Psoas muscle (tissue), 8 donors: ENCODE measurements at places on chromosomes 12 and 14. TPM values are rescaled to one million over a fixed set of nuclear protein-coding genes. Genes with fewer than 3 reads are reported as not detected.

The KIF5A gene
- total RNA-seq, result 0.14 TPM

The PRB2 gene
- total RNA-seq, result not detected

GRCh38 chr12:45547822-45548221 lies 181.7 kb upstream of the ARID2 start:
- no peak for DNase-seq

GRCh38 chr12:104049903-104050356 lies at the start of gene GLT8D2:
Gene GLT8D2 (minus strand): TSS chr12:104050187. CDS start chr12:104019648, 30,539 bp downstream.
- peak; percentile 76 for DNase-seq

DNA sequence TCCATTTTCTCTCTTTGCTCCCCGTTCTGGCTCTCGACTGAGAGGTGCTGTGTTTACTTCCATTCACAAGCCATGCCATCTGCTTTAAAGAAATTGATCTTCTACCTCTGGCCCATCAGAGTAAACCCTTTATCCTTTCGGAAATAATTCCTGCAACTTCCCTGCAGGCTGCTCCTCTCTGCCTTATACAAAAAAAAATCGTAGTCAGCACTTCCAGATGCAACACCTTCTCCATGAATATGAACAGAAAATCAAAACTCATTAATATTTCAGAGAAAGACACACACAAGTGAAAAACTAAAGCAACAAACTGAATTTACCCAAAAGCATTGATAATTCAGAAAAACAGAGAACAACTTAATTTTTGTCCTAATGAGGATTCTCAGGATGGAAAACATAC lies 127.6 kb upstream of the FSCB start:
- no peak for DNase-seq
